ENCODE measurements at places on chromosomes 2 and 18.

DNA sequence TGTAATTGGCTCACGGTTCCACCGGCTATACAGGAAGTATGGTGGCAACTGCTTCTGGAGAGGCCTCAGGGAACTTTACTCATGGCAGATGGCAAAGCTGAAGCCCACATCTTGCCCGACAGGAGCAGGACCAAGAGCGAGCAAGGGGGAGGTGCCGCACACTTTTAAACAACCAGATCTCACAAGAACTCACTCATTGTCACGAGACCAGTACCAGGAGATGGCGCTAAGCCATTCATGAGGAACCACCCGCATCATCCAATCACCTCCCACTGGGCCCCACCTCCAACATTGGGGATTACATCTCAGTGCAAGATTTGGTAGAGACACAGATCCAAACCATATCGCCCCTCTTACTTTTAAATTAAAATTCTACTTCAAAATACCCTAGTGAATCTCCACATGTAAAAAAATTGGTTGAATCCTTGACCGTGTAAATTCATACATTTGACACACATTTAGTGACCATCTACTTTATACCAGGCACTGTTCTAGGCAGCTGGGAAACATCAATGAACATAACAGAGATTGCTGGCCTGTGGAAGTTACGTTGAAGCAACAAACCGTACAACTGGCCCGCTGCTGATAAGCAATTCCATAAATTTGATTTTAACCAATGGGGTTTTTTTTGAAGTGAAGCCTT lies 87.6 kb downstream of the ALPK2 start:
- no peak for DNase-seq

GRCh38 chr18:64099244-64099643 lies 49.6 kb downstream of the LINC00305 start:
- no peak for DNase-seq

DNA sequence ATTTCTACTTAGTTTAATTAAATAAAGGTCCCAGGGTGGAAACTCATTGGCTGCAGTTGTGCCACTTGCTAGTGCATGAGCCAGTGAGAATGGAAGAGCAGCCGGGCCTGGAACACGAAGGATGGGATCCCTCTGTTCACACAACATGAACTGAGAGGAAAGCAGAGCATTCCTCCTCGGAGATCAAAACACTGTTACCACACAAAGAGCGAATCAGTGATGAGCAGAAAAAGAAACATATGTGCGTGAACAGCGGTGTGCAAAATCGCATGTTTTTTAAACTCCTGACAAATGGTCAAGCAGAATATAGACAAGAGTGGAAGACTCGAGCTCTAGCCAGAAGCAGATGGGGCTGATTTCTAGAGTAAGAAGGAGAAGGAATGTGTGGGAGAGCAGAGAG lies 28.4 kb upstream of the ANKRD44 start:
- no peak for DNase-seq

DNA sequence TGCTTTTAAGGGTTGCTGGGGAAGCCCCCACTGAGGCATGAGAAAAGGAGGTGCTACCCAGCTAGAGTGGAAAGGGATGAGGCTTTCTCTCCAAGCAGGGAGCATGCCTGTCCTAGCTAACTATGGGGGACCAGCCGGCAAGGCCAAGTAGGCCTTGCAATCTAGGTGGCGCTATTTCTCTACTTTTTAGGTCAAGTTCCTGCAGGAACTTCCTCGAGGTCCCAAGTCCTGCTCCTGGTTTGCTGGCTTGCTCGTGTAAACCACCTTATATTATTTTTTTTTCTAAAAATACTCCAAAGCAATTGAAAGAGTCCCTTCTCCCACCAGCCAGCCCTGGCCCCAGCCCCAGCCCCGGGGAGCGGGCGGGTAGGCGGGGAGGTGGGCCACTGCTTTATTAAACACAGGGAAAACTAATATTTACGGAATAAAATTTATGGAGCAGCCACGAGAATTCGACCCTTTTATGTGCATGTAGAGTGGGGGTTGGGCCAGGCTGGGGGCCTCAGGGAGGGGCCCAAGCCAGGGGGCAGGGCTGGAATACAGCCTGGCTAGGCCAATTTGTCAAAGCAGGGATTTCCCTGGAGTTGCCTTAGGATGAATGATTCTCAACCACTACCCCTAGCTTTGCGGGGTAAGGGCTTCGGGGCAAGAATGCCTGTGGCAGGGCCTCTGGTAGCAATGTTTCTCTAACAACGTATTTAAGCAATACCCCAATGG lies 12.8 kb upstream of the IHH start:
- no peak for DNase-seq

- no peak for DNase-seq
These were observed 235.9 kb downstream of the EIPR1 start for GRCh38 chr2:3141696-3142095.

DNA sequence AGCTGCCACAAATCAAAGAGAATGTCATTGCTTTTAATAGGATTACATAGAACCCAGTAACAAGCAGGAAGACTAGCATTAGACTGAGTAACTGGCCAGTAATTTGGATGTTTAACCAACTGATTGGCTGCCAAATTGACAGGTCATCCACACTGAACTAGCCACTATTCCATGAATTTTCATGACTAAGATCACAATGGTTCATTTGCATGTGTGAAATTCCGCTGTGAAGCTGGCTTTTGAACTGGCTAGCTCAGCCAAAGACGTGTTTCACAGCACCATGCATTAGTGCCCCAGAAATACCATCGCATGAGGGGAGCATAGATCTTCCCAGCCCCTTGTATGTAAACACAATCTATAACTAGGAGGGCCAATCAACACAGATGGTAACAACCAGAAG lies 649.8 kb downstream of the ARHGAP15 start:
- DNase-seq, result no peak

All from stimulated activated CD8-positive, alpha-beta memory T cell treated with anti-CD3 and anti-CD28 coated beads, Interleukin-15, amount 100 ng/mL, for 24 hours (primary cell).